ENCODE measurements at places on chromosomes 11 and 22.

DNA sequence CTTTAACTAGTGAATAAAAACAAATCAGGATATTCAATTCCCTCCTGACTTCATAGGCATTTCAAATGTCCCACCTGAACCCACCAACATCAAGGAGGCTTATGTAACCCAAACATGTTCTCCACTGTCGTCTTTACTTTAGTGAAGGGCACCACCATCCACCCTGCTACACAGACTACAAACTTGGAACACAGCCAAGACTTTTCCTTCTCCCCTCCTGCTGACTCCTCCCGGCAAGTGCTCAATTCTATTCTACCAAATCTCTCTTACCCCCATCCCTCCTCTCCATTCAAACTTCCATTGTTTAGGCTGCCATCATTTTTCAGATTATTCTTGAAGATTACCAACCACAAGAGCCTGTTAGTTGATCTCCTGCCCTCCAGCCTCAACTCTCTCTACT lies 24.3 kb downstream of the SAAL1 start:
- no peak for DNase-seq

DNA sequence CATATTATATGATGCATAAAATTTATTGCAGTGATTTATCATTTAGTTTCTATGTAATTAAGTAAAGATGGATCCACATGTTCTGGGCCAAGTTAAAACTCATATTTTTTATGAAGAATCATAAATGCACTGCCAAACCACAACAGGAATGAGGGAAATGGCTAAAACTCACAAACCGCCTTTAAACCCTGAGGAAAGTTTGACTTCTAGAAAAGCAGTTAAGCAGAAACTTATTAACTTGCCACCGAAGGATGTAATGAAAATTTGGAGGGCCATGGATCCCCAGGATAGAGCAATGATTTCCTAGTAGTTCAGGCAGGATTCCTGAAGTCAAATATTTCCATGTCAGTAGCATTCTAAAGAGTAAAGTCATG lies 218.3 kb upstream of the CTSC start:
- DNase-seq = no peak

DNA sequence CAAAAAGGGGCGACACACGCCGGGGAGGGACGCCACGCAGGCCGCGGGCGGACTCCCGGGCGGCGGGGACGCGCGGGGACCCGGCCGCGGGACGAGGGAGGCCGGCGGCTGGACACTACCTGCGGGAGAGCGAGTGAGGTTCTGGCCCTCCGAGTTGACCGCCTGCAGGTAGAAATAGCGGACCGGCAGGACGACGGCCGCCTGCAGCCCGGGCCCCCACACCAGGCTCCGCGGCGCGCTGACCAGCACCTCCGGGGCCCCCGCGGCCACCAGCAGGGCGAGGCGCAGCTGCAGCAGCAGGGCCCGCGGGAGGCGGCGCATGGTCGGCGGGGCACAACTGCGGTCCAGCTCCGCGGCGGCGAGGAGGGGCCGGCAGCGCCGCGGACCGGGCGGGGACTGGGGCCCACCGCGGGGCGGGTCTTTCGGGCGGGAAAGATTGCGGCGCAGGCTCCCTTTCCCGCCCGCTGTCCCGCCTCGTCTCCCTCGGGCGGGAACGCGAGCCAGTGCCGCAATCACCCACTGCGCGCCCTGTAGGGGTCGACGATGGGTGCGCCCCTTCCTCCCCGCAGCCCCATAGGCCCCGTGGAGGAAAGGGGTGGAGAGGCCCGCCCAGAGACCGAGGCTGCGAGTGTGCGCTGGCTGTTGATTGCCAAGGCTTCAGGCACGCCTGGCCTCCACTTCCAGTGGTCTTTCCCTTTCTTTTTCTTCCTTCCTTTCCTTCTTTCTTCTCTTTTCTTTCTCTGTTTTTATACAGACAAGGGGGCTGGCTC lies at the start of gene POGLUT3:
Gene POGLUT3, minus strand, starts transcription at position 339 of the 770 bp plus-strand sequence. Its CDS starts 18 bp downstream, at position 321.
- peak; percentile 6 for DNase-seq

- no peak for DNase-seq
These were observed 100.9 kb downstream of the FAM76B start for GRCh38 chr11:95688501-95689222.

GRCh38 chr11:39724404-39724803 lies 1735.0 kb downstream of the LRRC4C start:
- DNase-seq = no peak

GRCh38 chr22:38967451-38968450 lies 10.3 kb downstream of the APOBEC3A start:
- no peak for DNase-seq

DNA sequence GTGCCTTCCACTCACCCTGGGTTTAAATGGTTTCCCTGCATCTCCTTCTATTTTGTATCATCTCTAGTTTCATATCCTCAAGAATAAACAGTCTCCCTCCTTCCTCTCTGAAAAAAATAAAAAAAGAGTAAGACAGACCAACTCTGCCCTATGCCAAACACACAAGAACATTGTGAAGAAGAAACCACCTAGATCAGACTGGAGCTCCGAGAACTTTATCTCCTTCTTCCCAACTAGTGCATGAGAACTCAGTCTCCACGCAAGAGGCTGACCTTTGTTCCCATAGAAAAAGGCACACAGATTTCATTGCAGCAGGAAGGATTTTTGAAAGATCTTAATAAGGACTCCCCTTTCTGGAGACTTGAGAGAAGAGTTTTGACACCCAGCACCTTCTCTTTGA lies 8.7 kb upstream of the PEX26 start:
- no peak for DNase-seq

DNA sequence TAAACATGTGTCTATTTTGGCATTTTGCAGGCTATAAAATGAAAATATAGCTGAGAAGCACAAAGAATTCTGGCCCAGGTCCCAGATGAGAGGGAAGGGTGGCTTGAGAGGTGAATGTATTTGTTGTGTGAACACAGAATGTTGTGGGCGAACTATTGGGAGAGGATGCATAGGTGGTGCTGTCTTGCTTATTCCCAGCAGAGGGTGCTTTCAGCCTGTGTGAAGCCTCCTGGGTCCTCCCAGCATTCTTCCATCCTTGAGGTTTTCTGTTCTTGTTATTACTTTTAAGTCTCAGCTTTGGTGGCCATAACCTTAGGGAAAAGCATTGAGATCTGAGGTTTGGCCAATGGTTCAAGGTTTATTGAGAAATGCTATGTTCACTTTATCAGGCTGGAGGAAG lies 108.7 kb upstream of the SNX19 start:
- peak; percentile 7 for DNase-seq

DNA sequence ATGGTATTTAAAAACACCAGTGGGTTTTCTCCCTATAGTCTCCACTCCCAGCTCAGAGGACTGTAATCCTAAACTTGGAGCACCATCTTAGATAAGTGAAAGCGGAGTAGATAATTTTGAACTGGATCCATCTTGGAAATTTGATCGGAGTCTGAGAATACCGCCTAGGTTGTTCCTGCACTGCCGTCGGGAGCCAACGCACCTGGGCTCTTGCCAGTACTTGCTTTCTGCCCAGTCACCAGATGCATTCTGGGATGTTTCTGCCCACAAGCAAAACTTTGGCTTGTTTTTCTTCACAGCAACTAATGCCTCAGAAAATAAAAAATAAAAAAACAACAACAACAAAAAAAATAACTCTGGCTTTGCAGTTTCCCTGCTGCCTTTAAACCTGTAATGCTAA lies 113.0 kb upstream of the MTMR2 start:
- DNase-seq = no peak

DNA sequence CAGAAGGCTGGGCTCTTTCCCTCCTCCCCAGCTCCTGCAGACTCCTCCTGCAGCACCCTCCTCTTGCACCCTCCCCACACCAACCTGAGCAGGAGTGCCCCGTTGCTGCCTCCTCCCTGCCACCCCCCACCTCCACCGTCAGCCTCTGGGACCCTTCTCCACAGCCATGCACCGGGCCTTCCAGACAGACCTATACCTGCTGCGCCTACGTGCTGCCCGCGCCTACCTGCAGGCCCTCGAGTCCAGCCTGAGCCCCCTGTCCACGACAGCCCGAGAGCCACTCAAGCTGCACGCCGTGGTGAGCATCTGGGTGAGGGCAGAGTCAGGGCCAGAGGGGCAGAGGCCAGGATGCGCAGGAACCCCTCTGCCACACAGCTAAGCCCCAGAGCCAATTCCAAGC lies 16.2 kb downstream of the ZDHHC24 start:
- no peak for DNase-seq

DNA sequence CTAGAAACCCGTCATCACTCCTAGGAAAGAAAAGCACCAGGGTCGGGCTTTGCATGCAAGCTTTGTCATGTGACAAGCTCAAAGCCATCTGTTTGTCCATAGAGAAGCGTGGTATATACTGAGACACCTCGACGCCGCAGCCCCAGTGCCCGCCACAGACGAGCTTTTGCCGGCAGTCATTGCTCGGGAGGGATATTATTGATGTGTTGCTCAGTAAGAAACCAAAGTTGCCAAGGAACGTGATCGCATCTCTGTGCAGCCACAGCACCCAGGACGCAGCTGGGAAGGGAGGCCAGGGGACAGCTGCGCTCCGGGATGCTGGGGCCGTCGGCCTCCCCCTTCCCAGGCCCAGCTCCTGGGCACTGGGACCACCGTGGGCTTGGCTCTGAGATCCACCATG lies 89.5 kb upstream of the KCNQ1OT1 start:
- no peak for DNase-seq

DNA sequence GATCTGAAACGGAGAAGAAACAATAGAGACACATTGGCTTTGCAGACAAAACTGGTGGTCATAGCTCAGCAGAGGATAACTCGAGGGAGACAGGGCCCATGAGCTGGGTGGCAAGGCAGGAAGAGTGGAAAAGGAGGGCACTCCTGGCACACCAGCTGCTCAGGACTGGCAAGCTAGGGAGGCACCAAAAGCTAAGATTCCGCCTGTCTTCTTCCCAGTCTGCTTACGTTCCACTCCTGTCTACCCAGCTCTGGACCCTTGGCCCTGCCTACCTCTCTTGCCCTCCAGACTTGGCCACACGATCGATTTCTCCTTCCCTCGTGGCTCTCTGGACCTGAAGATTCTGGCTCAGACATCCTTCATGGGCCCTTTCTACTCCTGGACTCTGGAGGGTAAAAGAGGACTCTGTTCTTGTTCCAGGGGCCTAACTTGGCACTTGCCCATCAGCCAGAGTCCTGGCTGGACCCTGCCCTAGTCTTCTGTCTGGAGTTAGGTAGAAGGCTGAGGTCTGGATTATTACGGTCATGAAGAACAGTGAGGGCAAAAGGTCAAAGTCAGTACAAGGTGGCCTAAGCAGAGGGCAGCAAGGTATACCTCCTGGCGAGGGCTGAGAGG lies 115.2 kb upstream of the PITPNB start:
- DNase-seq = no peak

DNA sequence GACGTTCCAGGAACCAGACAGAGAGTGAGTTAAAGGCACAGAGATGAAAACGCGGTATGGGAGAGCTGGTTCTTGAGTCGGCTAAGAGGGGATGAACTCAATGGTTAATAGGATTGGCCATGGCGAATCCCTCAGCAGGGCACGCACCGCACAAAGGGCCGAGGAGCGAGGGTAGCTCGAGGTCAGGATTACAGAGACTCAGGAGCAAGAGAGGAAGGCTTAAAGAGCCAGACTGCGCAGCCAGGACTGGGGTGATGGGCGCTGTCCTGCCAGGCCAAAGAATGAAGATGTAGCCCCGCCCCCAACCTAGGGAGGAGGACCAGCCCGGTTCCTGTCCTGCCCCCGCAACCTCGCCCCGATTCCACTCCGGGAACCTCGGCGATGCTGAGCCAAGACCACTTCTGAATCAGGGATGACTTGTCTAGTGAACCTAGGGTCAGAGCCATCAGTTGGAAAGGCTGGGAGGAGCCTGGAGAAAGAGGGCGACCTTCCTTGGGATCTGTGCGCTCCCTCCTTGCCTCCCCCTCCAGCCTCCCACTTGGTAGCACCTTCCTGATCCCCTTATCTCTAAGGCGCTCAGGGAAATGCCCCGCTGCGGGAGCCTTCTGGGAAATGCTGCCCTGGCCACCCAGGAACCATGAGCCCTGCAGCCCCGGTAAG lies at the start of gene PLEKHB1:
Gene PLEKHB1, plus strand, starts transcription at position 610 of the 660 bp plus-strand sequence. Its CDS starts 28 bp downstream, at position 638.
- no peak for DNase-seq

GRCh38 chr11:73184953-73185671 lies 33.0 kb upstream of the P2RY2 start:
- peak; percentile 26 for DNase-seq

DNA sequence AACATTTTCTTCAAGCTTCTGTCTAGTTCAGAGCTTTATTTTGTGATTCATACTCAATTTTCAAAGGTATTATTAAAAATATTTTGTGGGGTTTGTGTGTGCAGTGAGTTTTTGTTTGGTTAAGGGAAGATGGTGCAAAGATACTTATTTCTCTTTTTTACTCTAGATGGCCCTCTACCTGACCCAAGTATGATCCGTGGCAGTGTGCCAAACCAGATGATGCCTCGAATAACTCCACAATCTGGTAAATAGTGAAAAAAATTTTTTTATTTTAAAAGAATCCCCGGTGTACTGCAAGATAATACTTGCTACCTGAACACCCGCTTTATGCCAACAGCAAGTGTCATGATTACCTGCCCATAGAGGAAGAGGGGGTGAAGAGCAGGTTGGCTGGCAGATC lies 54.2 kb downstream of the EP300 start:
- no peak for DNase-seq

DNA sequence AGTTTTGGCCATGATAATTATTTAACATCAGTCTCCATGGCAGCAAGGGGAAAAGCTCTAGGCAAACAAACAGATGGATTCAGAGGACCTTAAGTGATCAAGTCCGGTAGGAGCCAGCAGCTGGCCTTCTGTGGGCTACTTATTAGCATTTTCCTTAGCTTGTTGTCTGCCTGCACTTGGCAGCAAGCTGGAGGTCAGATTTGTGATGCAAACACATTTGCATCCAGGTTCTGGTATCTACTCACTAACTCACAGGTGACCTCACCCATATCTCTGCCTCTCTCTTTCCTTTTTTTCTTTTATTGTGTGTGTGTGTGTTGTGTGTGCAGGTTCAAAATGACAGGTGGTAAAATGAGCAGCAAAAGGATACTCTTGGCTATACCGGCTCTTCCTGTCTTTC lies 32.3 kb downstream of the ARHGAP42 start:
- no peak for DNase-seq

- no peak for DNase-seq
These were observed 2.3 kb upstream of the KDM2A start for GRCh38 chr11:67116758-67117105.

GRCh38 chr11:57469268-57469667 lies 8.9 kb downstream of the RTN4RL2 start:
- DNase-seq = no peak

DNA sequence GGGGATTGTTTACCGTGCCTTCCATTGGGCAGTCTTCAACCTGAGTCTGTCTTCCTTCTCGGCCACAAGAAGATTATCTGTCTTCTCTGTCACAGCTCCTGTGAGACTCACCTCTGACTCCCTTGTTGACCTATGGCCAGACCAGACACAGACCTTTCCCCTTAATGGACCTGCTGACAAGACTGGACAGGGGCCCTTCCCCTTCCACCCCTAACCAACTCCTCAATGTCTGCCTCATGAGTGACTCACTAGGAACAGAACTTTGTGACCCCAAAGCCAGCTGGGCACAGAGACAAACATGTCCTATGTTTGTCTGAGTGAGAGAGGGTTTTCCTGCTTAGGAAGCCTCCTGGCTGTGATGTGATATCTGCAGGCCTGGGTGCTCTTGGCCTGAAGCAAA lies 405.0 kb downstream of the BRD1 start:
- no peak for DNase-seq

Measured in anterior cingulate cortex (tissue), 58 donors.